ENCODE measurements at places on chromosomes 16 and 17.

DNA sequence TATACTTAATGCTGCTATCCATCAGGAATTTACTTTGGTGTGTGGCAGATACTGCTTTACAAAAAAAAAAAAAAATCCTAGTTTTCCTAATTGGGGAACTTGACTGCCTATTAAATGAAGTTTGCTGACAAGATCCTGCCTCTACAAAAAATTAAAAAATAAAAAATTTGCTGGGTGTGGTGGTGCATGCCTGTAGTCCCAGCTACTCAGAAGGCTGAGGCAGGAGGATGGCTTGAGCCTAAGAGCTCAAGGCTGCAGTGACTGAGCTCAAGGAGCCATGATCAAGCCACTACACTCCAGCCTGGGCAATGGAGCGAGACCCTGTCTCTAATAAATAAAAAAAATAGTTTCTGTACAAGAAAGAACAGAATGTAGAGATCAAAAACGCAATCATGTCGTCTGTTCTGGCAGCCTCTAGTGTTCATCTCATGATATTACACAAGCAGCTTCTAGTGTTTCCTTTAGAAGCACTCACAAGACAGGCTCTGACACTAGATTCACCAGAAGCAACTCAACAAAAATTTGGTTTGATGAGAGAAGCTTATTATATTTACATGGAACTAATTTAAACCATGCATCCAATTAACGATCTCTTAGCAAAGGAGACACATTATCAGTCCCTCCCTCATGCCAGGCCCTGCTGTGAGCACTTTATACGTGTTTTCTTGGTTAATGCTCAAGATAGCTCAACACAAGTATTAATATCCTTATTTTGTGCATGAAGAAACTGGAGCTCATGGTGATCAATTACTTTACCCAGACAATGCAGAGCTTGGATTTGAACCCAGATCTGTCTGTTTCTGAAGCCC is 6.8 kb upstream of the KRTAP17-1 start:
- no peak for DNase-seq

- DNase-seq: no peak
Measured at GRCh38 chr17:35003778-35004177, 23.5 kb downstream of the LIG3 start.

DNA sequence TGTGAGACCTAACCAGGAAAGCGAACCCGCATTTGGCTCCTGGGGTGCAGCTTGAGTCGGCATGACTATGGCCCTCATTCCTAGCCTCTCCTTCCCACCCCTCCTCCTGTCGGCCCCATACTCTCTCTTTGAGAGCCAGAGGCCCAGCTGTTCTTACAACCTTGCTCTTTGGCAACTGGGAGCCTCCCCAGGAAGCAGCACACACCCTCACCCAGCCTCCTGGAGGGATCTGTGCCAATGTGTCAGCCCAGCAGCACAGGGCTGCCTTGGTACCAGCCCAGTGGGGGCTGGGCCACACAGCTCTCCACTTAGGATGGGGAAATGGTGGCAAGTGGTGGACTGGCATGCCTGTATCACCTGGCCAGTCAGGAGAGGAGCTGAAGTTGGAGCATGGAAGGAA is 70.3 kb upstream of the LGALS9 start:
- DNase-seq: no peak

DNA sequence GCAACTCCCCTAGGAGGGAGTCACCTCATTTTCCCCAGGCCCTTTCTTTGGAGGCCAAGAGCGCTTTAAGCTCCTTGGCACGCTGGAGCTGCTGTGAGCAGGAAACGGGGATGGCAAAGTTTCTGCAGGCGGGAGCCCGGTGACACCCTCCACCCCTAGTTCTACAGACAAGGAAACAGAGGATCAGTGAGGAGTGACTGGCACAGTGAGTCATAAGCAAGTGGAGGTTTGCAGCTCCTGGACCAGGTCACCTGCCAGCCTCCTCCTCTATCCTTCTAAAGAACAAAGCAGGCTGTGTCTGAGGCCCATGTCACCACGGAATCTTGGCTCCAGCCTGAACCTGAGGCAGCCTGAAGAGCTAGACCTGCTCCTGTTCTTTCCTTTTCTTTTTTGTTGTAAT is 141.9 kb downstream of the TMEM132E start:
- no peak for DNase-seq

GRCh38 chr16:12000032-12000431 is 23.5 kb downstream of the SNX29 start:
- no peak for DNase-seq

DNA sequence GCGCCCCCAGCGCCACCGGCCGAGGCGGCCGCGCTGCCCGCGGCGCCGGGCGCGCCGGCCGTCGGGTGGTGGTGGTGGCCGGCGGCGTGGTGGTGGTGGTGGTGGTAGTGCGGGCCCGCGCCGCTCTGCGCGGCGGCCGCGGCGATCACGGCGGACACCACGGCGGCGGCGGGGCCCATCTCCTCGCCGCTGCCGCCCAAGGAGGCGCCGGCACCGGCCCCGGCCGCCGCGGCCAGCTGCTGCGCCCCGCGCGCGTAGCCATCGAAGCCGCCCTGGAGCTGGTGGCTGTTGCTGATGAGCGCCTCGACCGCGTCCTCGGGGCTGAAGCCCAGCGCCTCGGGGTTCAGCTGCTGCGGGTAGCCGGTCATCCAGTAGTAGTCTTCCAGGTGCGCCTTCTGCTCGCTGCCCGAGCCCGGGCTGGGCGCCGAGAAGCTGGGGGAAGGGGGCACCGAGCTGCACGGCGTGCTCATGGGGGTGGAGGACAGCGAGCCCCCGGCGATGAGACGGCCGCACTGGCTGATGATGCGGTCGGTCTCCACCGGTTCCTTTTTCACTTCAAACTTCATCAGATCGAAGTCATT is 1.2 kb downstream of the MAF start:
- DNase-seq: peak; percentile 79

- no peak for DNase-seq
Measured at GRCh38 chr16:63447121-63447520, 1410.9 kb upstream of the CDH8 start.

GRCh38 chr17:60562421-60562820 is 36.4 kb upstream of the APPBP2 start:
- no peak for DNase-seq

- DNase-seq: no peak
Measured at GRCh38 chr17:7260651-7261378, 1.5 kb downstream of the CLDN7 start.

DNA sequence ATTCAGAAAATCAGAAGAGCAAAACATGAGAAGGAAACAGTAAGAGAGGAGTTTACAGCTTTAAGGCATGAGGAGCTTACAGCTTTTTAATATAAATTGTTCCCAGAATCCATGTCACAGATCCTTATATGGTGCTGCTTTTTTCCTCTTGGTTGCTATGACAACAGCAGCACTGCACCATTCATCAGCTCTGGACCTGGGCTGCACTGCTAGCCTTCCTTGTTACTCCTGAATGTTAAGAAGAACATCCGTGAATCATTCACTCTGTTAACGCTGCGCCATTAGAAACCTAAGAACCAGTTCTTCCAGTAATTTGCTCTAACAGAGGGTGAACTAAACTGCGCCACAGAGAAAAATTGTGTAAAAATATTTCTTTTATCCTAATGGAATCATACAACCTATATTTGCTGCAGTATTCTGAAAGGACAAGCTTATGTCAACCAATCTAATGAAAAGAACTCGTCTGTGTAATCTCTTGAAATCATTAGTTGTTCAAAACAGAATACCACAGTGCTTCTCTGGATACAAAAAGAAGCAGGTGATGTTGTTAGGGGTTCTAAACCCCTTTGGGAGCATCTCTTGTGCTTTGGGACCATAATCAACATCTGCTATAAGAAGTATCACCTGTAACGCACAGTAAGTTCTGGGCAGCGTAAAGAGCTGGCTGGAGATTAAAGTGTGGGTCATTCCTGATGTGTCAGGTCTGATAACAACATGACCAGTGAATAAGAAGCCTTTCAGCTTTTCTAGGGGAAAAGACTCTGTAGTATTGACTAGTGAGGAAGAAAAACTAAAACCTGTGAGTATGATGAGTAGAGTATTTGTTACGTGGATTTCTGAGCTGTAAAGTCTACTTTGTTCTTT is 151.2 kb downstream of the TANC2 start:
- DNase-seq: no peak

GRCh38 chr16:52492789-52493357 is 54.1 kb downstream of the TOX3 start:
- DNase-seq: no peak

DNA sequence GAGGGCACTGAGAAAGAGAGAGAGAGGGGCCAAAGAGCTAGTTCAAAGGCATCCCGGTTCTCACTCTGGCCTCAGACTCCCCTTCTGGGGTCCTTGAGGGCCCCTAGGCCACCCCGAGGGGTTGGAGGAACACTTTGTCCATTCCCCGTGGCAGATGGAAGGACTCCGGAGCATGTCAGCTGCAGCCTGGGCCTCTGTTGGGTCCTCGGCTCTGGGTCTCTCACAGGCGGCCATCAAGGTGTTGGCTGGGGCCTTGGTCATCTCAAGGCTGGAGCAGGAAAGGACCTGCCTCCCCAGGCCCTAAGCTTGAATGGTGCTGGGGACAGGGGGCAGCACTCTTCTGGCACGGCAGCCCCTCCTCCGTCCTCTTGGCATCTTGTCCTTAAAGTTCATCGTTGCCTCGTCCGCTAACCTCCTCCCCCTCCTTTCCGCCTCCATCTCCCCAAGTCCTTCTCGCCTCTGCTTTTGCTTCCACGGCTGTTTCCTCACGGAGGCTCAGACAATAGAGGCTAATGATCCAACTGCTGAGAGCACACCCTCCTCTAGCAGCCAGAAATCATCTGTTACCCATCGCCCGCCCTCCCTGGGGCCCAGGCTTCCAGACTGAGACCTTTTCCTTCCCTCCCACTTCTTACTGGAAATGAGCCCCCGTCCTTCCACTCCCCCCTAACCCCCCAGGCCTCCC is 23.3 kb downstream of the CCR7 start:
- no peak for DNase-seq

DNA sequence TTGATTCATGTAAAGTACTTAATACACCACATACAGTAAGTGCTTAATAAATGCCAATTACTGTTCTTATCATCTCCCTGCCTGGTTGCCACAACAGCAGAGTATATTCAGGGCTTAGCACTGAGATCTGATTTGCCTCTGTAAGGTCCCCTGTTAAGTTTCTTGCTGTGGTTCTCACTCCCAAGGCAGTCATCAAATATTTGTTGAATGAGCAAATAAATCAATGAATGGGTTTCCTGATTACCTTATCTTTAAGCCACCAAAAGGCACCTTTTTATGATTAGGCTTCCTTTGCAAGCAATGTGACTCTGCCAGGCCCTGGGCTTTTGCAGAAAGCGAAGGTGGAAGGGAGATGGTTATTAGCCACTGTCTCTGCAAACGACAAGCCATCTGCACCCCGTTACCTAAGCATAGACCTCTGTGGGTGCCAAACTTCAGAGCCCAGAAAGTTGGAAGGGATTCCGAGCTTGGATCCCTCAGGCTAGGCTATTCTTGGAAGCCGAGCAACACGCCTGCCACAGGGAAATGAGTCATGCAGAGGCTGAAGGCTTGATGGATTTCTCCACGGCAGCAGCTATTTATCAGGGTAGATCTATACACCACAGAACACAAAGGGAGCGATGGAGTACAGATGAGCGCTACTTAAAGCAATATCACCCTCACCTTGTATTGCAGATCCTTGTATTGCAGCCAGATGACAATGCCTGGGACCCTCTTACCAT is 102.0 kb downstream of the GRIN2A start:
- no peak for DNase-seq

DNA sequence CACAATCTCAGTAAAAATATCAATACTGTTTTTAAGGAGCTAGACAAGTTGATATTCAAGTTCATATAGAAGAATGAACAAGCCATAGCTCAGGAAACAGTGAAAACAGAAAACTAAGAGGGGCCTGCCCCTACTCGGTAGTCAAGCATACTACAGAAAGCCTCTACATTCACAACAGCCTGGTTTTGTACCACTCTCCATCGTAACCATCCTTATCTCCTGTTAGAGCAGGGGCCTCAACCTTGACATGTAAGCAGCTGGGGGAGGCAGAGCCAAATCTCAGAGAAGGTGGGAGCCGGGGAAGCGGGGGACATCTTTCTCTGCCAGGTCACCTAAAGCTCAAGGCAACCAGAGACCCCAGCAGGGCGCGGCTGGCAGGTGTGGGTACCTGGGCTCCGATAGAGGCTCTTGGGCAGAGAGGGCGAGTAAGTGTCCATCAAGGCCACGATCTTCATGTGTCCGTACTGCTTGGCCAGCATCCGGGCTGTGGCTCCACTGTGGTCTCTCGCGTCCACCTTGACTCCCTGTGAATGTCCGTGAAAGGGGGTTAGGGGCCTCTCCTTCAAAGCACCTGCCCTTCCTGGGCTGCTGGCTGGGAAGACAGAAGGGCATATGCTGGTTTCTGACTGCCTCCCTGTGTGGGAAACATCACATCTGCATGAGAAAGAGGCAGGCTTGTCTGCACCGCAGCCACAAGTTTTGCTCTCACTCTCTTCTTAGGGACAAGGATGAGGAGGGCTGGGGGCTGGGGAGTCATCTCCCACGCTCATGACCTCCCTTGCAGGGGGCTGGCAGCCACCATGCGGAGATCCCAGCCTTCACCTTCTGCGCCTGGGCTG is 20.2 kb downstream of the ANKS3 start:
- DNase-seq: no peak

GRCh38 chr17:60134396-60135150 is 15.2 kb upstream of the CA4 start:
- DNase-seq: peak; percentile 49

DNA sequence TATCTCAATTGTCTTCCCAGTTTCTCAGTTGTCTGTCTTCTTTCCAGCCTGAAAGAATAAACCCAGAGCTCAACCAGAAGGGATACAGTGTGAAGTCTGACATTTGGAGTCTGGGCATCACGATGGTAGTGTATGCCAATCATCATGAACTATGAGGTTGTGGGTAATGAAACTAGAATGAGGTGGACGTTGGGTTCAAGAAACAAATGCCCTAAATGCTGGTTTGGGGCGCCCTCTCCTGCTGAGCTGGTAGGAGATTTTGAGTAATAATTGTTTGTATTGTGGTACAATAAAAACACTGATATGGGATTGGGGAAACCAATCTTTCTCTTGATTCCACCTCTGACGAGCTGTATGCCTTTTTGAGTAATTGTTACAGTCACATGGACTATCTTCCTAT is 110.4 kb downstream of the MAP2K6 start:
- no peak for DNase-seq

DNA sequence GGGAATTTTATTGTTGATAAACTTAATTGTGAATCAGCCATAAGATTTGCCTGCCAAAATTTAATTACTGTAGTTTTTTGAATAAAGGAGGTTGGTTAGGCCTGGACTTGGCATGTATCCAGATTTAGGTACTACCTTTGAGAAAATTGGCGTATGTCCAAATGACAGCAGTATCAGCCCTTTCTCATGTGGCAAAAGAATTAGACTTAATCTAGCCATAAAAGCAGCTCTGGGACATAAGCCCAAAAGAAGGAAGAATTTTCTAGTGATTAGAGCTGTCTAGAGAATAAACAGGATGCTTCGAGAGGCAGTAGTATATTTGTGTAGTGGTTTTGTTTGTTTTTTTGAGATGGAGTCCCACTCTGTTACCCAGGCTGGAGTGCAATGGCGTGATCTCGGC is 27.7 kb downstream of the PPM1E start:
- no peak for DNase-seq

GRCh38 chr16:59470556-59470955 is 736.4 kb upstream of the GOT2 start:
- DNase-seq: no peak

Data from left forelimb (tissue), 1 donor.